Right forelimb (tissue), 1 donor: ENCODE measurements at places on chromosomes 2 and 18.

- no peak for DNase-seq
Observed at GRCh38 chr18:55404136-55404830, 183.7 kb downstream of the TCF4 start.

DNA sequence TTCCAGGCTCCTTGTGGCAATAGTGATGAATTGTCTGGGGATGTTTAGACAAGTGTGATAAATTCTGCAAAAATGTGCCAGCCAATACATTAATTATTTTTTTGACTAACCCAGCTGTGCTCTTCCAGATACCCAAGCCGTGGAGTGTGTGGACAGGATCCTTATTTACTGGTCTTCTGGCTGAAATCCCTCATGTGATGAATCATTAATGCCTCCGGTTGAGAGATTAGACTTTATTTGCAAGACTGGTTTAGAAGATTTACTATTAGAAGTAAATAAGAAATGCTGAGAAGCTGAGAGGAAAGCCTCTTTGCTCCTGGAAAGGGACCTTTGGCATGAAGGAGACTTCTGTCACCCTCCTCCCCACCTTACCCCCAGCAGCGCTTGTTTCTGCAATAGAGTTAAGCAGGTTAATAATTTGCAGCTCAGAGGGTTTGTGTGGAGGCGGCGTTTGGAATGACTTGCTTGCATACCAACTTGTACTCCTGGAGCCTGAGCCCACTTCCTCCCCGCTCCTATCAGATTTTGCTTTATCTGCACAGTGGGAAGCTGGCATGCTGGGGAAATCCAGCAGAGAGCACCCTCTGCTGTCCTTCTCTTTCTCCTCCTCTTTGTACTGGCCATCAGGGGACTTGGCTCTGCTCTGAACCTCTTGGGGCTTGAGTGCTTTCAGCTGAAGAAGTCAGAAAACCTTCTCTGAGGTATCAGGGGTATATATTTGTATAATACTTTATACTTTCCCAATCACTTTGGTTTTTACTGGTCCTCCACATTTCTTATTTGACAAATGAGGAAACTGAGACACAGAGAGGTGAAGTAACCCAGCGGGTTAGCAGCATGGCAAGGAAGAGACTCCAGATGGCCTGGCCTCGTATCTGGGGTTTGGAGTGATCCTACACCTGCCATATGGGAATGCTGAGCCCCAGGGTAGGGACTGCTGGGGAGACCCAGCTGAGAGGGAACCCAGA is 16.3 kb downstream of the SLC3A1 start:
- no peak for DNase-seq

DNA sequence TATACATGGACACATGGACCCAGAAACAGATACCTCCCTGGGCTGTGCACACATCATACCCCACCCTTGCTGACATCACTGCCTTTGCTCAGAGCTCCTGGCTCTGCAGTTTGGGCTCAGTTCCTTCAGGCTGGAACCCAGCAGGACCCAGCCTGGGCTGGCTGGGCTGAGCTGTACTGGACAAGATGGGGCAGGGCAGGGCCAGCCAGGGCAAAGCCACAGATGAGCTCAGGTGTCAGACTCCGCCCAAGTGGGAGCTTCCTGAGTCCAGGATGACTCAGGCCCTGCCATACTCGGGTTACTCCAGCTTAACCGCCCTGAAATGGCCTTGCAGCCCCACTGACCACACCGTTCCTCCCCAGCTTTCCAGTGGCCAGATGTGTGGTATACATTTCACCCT is 284.9 kb downstream of the OSR1 start:
- no peak for DNase-seq

DNA sequence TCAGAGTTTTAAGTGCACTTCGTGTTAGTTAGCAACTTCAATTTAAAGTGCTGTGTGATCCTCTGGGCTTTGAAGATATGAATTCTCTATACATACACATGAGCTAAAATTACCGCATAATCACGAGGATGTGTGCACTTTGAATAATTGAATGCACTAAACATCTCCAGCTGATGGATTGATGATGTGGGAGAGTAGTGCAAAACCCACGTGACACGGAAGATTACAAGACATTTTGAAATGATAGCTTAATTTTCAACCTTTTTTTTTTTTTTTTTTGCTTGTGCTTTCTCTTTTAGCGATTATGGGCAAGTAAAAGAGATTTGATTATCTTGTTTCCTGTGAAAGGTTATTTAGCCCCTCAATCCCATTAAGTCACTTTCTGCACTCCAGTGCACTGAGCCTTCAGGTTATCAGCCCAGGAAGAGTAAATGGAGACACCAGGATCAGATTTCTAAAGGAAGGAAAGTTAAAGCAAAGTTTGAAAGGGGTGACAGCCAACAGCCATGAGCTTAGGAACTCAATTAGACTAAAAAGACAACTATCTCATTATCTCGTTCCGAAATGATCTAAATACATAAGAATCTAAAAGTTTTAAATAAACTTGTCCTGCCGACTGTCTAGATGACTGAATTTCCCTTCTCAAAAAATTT is 81.6 kb downstream of the CDK15 start:
- DNase-seq = no peak

DNA sequence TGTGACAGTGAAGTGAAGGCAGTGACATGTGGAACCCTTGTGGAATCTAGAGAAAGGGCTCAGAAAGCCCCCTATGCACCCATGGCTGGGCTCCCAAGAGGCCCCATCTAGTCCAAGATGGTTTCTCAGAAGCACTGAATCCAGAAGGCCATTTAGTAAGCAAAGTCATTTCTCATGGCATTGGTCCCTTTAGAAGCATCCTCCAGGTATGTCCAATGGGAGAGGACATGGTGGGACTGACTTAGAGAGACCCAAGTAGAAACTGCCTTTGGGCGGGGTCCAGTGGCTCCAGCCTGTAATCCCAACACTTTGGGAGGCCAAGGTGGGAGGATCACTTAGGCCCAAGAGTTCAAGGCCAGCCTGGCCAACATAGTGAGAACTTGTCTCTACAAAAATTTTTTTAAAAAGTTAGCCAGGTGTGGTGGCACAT is 72.5 kb upstream of the RMDN2 start:
- no peak for DNase-seq
